Tibial nerve (tissue), 4 donors: ENCODE measurements at places on chromosomes 13 and 19. TPM values are rescaled to one million over a fixed set of nuclear protein-coding genes. Genes with fewer than 3 reads are reported as not detected.

The IGFLR1 gene
- 9.8 TPM for total RNA-seq

The PGLYRP2 gene
- total RNA-seq: not detected

The GNG14 gene
- total RNA-seq: not detected

The BICRA gene
- total RNA-seq: 6.1 TPM

DNA sequence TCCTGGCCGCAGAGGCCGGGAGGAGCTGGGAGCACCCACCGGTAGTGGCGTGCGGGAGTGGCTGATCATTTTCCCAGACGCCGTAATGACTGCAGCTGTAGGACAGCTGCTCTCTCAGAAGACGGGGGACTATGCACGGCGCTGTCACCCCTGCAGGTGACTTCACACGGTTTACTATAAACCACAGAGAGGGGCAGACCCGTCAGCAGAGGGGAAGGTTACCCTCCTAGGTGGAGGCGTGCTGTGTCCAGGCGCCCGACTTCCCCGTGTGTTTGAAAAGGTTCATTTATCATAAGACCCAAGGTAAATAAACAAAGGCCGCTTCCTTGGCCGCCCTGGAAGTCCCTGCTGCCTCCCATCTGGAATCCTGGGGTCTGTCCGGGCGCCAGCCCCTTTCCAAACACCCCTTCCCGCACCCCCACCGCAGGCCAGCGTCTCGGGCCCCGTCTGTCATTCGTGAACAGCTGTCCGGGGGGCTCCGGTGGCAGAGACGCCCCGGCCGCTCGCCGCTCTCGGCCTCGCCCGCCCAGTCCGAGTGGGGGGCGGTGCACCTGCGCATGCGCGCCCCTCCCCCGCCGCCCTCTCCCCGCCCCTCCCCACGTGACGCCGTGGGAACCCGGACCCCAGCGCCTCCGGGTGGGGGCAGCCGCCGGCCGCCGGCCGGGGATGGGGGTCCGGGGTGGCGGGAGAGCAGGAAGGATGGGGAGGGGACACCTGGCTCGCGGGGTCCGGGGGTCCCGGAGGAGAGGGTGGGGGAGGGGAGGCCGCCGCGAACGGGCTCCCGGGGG is 915 bp downstream of the SHC2 start:
- DNase-seq: peak; percentile 43

DNA sequence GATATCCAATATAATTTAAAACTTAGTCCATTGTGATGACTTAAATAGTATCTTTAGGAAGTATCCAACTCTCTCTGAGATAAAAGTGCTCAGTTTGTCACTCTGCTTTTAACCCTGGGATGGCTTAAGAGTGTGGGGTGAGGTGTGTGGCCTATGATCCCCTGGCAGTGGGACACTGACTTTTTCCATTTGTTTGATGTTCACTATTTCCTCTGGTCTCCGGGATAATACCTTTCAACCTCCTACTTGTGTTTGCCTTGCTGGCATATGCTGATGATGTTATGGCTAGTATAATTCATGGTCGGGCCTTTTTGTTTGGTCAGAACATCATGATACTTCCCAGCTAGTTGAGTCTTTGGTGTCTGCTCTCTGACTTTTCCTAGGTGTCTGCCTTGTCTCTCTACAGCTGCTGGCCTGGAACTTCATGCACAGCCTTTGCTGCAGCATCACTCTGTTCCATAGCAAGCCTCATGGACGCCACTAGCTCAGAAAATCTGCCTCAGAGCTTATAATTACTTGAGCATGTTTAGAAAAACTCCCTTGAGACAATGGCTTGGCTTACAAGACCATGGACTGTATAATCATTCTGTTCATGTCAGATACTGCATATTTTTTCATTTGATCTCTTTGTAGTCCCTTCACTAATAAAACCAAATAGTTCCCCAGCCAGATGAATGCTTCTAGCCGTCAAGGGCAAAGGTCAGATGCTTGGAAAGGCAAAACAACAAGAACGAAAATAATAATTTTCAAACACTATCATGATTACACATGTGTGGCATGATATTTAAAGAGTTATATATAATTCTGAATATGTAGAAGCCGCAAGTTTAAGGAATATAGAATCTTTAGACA is 75.2 kb downstream of the WDFY2 start:
- no peak for DNase-seq
